HCT116 (cell line): ENCODE measurements at places on chromosomes 1 and 21. TPM values are rescaled to one million over a fixed set of nuclear protein-coding genes. Genes with fewer than 3 reads are reported as not detected.

DNA sequence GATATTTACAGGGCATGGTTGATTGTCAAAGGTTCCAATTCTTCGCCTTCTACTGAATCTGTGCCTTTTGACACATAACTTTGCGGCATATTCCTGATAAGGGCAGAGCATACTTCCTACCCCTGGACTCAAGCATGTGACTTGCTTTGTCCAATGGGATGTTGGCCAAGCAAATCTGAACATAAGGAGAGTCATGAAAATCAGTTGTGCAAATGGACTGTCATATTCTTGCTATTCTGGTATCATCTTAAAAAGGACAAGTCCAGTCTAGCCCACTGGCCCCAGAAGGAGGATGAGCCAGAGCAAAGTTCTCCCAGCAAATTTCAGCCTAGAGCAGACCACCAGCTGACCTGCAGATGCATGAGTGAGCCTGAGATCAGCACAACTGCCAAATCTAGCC, 41.0 kb upstream of the MUTYH start:
- H3K4me3 ChIP-seq: no peak overlapping the region
- H3K4me1 ChIP-seq: no peaks in the 10 kb centered on the region
- H3K27ac ChIP-seq: no peak overlapping the region
- H3K36me3 ChIP-seq: no peaks in the 10 kb centered on the region

DNA sequence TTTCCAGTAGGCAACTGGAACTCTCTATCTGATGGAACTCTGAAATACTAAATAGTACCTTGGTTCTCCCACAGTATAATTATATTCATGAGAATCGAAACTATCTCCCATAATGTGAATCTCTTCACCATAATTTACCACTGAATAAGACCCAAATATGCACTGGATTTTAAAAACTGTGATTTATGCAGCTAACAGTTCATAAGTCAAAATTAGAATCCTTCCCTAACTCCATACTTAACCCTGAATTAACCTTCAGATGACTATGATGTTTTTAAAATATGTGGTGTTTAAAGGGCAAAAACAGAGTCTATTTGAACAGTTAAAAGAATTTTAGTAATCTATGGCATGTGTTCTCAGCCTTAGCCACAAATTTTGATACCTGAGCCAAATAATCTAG, 22.9 kb upstream of the SLC44A3 start:
- H3K4me1 ChIP-seq: peaks cover 14% of the 10 kb centered on the region
- H3K4me3 ChIP-seq: no peak overlapping the region
- no peaks in the 10 kb centered on the region for H3K27me3 ChIP-seq
- no peak for DNase-seq
- no peaks in the 10 kb centered on the region for H3K36me3 ChIP-seq

DNA sequence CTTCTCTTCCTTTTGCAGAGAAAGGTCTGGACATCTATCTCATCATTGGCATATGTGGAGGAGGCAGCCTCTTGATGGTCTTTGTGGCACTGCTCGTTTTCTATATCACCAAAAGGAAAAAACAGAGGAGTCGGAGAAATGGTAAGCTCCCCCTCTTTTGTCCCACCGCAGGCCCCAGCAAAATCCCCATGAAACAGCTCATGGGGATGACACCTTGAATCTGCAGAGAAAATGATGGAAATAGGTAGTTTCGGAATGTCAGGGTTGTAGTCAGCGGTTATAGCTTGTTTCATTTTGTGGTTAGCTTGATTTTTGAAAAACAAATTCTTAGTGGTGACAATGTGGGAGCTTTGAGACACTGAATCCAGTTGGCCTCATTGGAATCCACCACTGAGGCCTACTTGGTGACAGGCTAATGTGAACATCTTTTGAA, 10.3 kb downstream of the CD2 start:
- H3K4me1 ChIP-seq: no peaks in the 10 kb centered on the region
- no peaks in the 10 kb centered on the region for H3K36me3 ChIP-seq
- H3K27ac ChIP-seq: no peak overlapping the region
- no peak overlapping the region for H3K4me3 ChIP-seq

- no peak overlapping the region; the same call in 1 of the 2 replicates for H3K27ac ChIP-seq
- no peaks in the 10 kb centered on the region for H3K36me3 ChIP-seq
- DNase-seq: no peak
- H3K4me3 ChIP-seq: no peak overlapping the region
- peaks cover 29% of the 10 kb centered on the region for H3K4me1 ChIP-seq
- H3K27me3 ChIP-seq: no peaks in the 10 kb centered on the region
Measured at GRCh38 chr1:27505420-27505680, 15.4 kb upstream of the WASF2 start.

DNA sequence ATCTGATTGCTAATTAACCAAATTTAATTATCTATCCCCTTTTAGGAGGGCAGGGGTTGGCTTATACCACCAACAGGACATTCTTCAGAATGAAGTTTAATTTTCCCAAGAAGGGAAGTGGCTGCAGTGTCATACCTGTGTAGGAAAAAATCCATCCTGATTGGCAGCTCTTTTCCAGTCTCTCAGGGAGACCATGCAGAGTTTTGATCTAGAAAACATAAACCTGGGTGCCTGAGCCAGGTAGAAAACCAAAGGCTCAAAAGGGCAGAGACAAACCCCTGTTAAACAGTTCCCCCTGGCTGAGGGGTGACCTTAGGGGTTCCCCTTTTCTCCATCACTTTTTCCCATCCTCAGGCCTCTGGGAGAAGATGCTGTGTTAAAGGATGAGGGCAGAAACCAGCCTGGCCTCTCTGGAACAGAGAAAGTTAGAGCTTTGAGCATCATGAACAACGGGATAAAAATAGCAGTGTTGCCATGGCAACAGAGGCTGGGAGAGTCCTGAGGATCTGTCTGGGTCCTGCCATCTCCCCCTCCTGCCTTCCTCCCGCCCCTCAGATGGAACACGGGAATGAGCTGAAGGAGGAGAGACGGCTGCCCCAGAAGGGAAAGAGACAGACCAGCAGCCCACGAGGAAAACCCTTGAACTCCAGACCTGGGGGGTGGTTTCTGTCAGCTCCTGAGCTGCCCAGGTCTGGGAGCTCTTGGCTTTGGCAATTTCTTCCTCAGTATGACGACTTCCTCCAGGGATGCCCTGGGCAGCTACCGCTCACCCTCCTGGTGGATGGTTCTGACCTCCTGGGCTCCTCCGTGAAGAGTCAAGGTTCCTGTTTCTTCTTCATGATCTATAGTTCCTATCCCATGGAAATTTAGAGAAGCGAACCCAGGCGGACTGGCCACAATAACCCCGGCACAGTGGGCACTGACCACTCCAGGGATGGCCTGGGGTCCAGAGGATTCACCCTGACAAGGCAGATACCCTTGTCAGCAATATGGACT, 14.0 kb upstream of the LEMD1 start:
- no peak overlapping the region for H3K27ac ChIP-seq
- no peak for DNase-seq
- H3K36me3 ChIP-seq: no peaks in the 10 kb centered on the region

Gene ATP6V1G3
- not detected for total RNA-seq

GRCh38 chr1:43452789-43453441, 816 bp downstream of the HYI start:
- peaks cover 22% of the 10 kb centered on the region for H3K4me1 ChIP-seq
- H3K27me3 ChIP-seq: no peaks in the 10 kb centered on the region
- H3K36me3 ChIP-seq: no peaks in the 10 kb centered on the region; the same call in 1 of the 2 replicates
- peak overlapping the region; percentile 63 for H3K27ac ChIP-seq
- no peak for DNase-seq
- H3K4me3 ChIP-seq: peak overlapping the region; percentile 57

- no peaks in the 10 kb centered on the region for H3K36me3 ChIP-seq
- H3K4me1 ChIP-seq: no peaks in the 10 kb centered on the region
- H3K27me3 ChIP-seq: peaks cover 35% of the 10 kb centered on the region
- DNase-seq: no peak
- no peak overlapping the region for H3K27ac ChIP-seq
Measured at GRCh38 chr1:157595356-157595755, 2.5 kb downstream of the FCRL4 start.

- H3K36me3 ChIP-seq: no peaks in the 10 kb centered on the region
- 0 out of 2 replicates have a peak, but pooled peaks cover 2% of the 10 kb centered on the region for H3K4me1 ChIP-seq
- DNase-seq: no peak
- H3K4me3 ChIP-seq: no peak overlapping the region
- no peaks in the 10 kb centered on the region for H3K27me3 ChIP-seq
Measured at GRCh38 chr1:9192578-9193232, 41.9 kb upstream of the H6PD start.
